ENCODE measurements at places on chromosomes 6 and 20.

DNA sequence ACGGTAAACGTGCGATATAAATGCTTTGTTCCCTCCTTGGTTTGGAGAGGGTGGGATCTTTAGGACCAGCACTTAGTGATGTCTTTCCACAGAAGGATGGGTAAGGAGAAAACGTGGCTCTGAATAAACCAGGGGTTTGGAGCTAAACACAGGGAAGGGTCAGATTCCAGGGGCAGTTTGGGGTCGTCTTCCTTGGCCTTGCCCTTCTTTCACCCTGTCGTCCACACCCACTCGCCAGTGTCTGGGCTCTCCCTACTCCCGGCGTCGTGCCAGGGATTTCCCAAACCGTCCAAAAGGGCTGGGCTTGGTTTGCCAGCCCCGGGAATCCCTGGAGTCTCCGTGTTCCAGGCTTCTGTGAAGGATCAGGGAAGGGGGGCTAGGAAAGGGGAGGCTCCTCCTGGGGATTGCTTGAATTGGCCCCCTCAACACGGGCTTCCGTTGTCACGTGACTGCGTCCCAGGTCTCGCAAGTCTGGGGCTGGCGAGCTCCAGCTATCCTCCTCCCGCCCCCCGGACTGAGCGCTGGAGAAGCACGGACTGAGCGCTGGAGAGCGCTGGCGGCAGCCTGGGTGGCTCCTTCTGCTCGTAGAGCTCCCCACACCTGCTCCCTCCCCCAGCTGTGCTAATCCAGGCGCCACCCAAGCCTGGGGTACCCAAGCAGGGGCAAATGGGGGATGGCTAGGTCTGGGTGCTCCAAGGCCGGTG lies 9.4 kb upstream of the ARMC12 start:
- DNase-seq = no peak

- no peak for DNase-seq
Observed at GRCh38 chr6:106180208-106180607, 94.1 kb downstream of the PRDM1 start.

DNA sequence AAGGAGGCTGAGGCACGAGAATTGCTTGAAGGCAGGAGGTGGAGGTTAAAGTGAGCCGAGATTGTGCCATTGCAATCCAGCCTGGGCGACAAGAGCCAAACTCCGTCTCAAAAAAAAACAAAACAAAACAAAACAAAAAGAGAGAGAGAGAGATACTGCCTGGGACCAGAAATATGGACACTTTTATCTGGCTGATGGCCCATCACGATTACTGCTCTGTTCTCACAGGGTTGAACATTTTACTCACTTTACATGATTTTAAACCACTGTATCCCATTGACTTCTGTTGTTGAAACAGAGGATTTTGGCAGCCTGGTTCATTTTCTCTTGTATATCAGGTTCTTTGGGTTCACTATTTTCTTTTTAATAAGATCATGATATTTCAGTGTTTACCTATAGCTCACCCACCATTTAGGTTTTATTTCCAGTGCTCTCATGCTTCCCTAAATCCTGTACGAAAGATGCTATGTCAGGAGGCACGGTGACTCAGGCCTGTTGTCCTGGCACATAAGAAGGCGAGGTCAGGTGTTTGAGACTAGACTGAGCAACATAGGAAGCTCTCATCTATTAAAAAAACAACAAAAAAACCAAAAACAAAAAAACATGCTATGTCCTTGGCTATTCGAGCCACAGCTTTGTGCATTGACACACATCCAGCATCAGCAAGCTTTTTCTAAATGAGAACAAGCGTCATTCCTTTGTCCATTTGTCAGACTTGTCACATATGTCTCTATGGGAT lies 34.5 kb upstream of the RREB1 start:
- DNase-seq = no peak

GRCh38 chr6:93088621-93089501 lies 330.5 kb downstream of the EPHA7 start:
- no peak for DNase-seq

- DNase-seq = no peak
Observed at GRCh38 chr6:161917645-161918044, 643.8 kb upstream of the AGPAT4 start.

- DNase-seq = no peak
Observed at GRCh38 chr20:62305765-62306413, 3.1 kb downstream of the ADRM1 start.

DNA sequence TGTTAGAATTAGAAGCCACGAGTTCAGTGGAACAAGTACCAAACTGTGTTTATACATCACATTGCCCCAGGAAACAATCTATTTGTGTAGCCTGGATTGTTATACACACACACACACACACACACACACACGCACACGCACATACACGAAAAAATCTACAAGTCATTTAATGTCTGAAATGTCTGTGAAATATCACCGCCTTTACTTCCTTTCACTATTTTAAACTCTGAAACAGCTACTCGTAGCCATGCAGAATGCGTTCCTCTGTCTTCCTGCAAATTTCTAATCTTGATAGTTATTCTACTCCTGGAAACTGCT lies 84.4 kb upstream of the SCAF8 start:
- no peak for DNase-seq

GRCh38 chr20:45028424-45029136 lies 62.3 kb downstream of the STK4 start:
- DNase-seq = no peak

DNA sequence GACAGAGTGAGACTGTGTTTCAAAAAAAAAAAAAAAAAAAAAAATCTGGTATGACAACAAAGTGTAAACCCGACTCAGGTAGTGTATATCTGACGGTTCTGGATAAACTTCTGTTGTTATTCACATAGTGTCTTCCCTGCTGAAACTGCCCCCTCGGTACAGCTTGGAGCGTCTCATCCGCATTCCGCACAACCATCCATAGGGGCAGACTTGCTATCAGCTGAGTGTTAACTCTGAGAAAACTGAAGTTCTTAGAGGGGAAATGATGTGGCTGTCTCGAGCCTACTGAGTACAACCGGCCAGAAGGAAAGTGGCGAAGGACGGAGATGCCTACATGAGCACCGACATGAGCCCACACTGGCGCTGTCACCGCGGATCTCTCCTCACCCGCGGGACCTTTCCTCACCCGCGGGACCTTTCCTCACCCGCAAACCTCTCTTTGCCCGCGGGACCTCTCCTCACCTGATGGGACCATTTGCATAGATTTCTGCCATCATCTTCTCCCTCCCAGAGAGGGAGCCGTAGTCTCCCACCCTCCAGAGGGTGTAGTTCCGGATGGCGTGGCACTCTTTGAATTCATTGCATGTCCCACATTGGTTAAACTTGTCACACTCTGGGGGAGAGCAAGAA lies 9.8 kb downstream of the CTSZ start:
- DNase-seq = no peak

DNA sequence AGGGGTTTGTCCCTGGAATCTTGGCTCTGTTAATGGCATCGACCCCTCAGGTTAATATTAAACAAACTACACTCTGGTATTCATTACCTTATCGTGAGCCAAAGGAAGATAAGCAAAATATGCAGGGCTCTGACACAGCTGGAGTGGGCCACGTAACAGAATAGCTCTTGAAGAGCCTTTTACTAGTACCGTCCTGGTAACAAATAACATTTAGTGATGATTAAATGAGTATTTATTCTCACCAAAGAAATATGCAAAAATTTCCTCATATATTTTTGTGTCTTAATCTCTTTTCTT lies 20.1 kb upstream of the UTRN start:
- DNase-seq = no peak

DNA sequence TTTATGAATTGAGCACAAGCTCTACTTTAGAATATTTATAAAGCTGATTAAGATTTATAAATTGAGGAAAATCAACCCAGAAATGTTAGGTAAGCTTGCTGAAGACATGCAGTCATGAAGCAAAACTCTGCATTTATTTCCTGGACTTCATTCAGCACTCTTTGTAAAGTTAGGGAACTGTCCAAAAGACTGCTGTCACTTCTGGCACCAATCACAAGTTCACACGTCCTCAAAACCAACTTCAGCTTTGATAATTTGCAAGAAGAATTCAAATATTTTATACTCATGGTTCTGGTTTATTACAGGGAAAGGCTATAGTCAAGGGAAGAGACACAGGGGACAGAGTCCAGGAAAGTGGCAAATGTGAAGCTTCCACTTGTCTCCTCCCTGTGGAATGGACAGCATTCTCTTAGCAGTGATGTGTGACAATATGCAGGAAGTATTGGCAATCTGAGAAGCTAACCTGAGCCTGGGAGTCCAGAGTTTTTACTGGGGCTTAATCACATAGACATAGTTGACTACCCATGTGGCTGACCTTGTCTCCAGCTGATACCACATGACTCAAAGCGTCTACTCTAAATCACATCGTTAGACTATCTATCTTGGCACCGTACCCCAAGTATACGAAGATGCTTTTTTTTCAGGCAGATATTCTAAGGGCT lies 85.4 kb downstream of the PPP1R14C start:
- DNase-seq = no peak

DNA sequence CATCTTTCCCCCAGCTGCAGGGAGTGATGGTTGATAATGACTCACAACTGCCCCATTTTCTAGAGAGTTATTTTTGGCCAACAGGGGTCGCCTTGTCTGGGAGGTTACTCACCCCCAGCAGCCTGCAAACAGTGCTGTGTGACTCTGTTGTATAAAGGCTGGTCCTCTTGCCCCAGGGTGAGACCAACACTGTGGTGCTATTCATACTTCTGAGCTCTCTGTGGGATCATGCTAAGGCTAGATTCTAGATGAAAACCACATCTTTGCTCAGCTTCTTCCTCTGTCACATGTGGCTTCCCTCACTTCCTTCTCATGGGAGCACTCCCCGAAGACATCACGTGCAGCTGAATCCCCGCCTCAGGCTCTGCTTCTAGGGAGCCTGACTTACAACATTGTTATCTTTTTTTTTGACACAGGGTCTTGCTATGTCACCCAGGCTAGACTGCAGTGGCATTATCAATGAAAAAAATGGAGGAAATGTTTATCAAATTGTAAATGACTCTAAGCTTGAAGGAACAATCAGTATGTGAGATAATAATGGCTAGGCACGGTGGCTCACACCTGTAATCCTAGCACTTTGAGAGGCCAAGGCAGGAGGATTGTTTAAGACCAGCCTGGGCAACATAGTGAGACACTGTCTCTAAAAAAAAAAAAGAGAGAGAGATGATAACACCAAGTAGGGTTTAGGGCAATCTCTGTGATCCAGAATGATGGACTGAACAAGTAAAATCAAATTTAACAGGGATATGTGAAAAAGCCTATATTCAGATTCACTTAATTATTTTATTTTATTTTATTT lies 55.7 kb upstream of the SLC23A2 start:
- DNase-seq = peak; percentile 71

DNA sequence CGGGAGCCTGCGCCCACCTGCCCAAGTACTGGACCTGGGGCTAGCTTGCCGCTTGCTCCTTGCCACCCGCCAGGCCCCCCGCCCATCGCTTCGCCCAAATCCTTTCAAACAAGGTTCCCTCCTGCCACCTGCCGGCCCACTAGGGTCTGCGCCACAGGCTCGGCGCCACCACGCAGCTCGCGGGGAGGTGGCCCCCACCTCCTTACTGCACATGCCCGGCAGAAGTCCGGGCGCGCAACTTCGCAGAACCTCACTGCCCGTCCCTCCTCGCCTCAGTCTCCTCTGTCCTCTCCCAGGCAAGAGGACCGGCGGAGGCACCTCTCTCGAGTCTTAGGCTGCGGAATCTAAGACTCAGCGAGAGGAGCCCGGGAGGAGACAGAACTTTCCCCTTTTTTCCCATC lies 11.2 kb downstream of the GNAS-AS1 start:
- no peak for DNase-seq

DNA sequence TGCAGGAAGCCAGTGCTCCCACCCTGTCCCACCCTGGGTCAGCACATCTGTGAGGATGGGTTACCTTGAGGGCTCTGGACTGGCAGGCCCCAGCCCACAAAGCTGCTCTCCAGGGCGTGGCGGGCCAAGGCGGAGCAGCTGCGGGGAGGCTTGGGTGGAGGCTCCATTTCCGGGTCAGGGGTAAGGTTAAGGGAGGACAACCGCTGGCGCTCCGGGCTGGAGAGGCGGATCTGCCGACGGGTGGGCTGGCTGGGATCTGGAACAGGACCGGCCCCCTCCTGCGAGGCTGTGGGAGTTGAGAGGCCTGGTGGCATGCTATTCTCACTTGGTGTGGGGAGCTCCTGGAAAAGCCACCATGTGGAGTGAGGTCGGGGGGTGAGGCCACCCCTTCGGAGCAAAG lies 5.5 kb downstream of the SMPD2 start:
- no peak for DNase-seq

DNA sequence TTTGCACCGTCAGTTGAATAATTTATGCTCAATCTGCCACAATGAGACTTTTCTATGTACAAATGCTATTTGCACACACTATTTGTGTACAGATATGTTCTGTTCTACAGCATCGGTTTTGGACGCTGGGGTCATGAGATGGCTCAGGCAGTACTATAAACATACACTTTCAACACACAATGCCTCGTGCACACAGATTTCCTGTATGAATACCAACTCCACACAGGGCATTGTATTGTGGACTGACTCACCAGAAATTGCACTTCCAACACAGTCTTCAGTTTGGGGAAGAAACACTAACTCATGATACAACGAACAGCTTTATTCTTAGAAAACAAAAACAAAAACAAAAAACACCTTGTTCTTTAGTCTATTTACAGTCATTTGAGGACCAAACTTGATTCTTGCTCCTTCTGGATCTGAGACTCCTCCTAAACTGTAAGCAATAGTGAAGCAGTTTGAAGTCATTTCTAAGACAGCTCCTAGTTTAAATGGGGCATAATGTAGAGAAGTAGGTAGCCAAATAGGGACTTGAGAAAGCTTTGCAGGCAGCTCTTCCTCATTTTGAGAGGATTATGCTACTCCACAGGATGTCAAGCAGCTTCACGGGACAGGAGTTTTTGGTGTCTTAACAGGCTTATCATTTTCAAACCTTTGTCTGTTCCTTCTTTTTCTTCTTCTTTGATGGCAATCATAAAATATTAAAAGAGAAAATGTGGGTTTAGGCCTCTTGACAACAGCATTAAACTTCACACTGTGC lies 33.7 kb downstream of the GJA10 start:
- no peak for DNase-seq

DNA sequence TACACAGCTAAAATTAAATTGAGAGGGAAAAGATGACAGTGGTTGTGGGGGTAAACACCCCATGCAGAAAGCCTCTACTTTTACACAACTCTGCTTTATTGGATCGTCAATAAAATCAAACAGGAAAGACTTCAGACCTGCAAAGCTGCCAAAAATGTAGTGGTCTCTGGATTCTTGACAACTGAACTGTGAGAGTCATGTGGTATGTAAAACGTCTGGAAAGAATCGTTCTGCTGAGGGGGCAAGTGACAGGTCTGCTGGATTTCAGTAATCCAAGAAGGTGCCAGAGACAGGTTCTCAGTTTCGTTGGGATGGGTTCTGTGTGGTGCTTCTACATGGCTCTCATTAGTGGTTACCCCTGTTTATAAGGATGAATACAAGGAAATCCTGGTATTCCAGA lies 63.3 kb downstream of the TSPYL4 start:
- DNase-seq = no peak

- no peak for DNase-seq
Observed at GRCh38 chr20:58945965-58946631, 35.0 kb upstream of the NELFCD start.
